ENCODE measurements at places on chromosomes 11 and 22. TPM values are rescaled to one million over a fixed set of nuclear protein-coding genes. Genes with fewer than 3 reads are reported as not detected.

EIF3F gene
- 180 TPM for total RNA-seq

PGA4 gene
- 8.9 TPM for total RNA-seq

- H3K36me3 ChIP-seq: no peaks in the 10 kb centered on the region
- H3K4me3 ChIP-seq: no peak overlapping the region
- H3K27ac ChIP-seq: no peak overlapping the region
- H3K4me1 ChIP-seq: no peaks in the 10 kb centered on the region
Measured at GRCh38 chr11:90700789-90701439, 478.1 kb upstream of the CHORDC1 start.

GRCh38 chr22:47213571-47214230 is 451.3 kb downstream of the TBC1D22A start:
- no peak overlapping the region for H3K27ac ChIP-seq
- H3K4me3 ChIP-seq: no peak overlapping the region
- no peaks in the 10 kb centered on the region for H3K4me1 ChIP-seq
- no peaks in the 10 kb centered on the region for H3K27me3 ChIP-seq

- H3K36me3 ChIP-seq: no peaks in the 10 kb centered on the region
- DNase-seq: no peak
- no peak overlapping the region for H3K27ac ChIP-seq
- H3K4me3 ChIP-seq: no peak overlapping the region
Measured at GRCh38 chr22:37229012-37229804, 14.9 kb downstream of the RAC2 start.

DNA sequence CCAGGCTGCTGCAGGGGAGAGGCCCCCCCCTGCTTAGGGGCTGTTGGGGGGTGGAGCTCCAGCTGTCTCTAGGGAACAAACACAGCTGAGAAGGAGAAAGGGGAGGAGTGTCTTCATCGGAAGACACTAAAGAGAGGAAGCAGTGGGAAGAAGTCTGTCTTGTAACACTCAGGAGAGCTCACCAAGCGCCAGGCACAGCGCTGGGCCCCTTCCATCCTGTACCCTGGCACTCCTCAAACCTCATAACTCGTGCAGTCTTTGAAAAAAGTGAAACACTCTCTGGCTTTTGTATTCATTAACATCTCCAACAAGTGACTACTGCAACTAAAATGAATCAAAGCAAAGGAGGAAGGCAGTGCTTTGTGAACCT is 67.4 kb upstream of the PRDM11 start:
- H3K36me3 ChIP-seq: no peaks in the 10 kb centered on the region
- H3K27me3 ChIP-seq: no peaks in the 10 kb centered on the region
- H3K27ac ChIP-seq: peak overlapping the region; percentile 73

- H3K27me3 ChIP-seq: no peaks in the 10 kb centered on the region
- DNase-seq: no peak
- no peak overlapping the region for H3K4me3 ChIP-seq
- H3K4me1 ChIP-seq: peaks cover 8% of the 10 kb centered on the region
Measured at GRCh38 chr11:67290801-67291200, 1.7 kb downstream of the ANKRD13D start.

DNA sequence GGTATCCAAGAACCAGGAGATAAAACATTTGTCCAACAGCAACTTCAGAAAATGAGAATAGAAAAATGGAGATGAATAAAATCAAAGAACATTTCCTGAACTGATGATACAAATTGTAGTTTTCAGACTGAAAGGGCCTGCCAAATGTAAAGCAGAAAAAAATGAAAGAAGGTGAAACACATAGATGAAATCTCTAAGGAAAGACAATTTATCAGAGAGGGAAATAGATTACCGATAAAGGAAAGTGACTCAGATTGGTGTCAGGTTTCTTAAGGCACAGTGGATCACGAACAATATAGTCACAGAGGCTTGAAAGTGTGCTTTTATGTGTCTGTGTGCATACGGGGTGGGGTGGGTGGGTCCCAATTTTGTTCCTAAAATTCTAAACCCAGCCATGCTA is 4.1 kb upstream of the STT3A start:
- H3K27ac ChIP-seq: no peak overlapping the region
- DNase-seq: no peak
- H3K27me3 ChIP-seq: no peaks in the 10 kb centered on the region
- H3K4me1 ChIP-seq: peaks cover 1% of the 10 kb centered on the region

DNA sequence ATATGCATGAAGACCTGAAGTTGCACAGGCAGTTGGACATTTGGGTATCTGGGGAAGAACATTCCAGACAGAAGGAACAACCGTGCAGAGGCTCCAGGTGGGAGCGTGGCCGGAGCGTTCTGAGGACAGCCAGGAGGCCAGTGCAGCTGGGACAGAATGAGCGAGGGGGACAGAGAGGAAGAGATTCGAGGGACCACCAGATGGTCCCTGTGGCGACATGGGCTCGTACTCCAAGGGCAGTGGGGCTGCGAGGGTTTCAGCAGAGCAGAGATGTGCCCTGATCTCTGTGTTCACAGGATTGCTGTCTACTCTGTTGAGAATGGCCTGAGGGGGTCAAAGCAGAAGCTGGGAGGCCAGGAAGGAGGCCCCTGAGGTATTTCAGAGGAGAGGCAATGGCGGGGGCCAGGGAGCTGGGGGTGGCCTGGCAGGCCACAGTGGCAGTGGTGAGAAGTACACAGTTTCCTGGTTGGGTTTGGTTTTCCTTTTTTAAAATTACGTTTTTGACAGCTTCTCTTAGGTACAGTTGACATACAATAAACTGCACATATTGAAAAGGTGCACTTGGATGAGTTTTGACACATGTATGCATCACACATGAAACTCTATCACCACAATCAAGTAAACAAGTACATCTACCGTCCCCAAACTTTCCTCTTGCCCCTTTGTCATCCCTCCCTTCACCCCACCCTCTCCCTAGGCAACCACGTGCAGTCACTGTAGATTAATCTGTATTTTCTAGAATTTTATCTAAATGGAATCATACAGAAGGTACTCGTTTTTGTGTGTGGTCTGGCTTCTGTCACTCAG is 24.8 kb upstream of the SOX10 start:
- H3K27me3 ChIP-seq: no peaks in the 10 kb centered on the region
- H3K27ac ChIP-seq: peak overlapping the region; percentile 20
- no peaks in the 10 kb centered on the region for H3K4me1 ChIP-seq

- no peak overlapping the region for H3K4me3 ChIP-seq
- H3K36me3 ChIP-seq: no peaks in the 10 kb centered on the region
- H3K4me1 ChIP-seq: no peaks in the 10 kb centered on the region
Measured at GRCh38 chr11:131454989-131455388, 84.6 kb downstream of the NTM start.

DNA sequence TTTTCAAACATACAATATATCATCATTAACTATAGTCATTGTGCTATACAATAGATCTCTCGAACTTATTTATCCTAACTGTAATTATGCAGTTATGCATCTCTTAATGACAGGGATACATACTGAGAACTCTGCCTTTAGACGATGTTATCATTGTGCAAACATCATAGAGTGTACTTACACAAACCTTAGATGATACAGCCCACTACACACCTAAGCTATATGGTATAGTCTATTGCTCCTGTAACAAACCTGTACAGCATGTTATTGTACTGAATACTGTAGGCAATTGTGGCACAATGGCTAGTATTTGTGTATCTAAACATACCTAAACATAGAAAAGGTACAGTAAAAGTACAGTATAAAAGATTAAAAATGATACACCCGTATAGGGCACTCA is 27.4 kb upstream of the NRGN start:
- H3K27me3 ChIP-seq: peaks cover 3% of the 10 kb centered on the region
- H3K4me1 ChIP-seq: no peaks in the 10 kb centered on the region
- no peak overlapping the region for H3K27ac ChIP-seq
- no peaks in the 10 kb centered on the region for H3K36me3 ChIP-seq
- no peak overlapping the region for H3K4me3 ChIP-seq

- H3K27ac ChIP-seq: no peak overlapping the region
- no peak overlapping the region for H3K4me3 ChIP-seq
- H3K36me3 ChIP-seq: no peaks in the 10 kb centered on the region
- H3K27me3 ChIP-seq: peaks cover 98% of the 10 kb centered on the region
Measured at GRCh38 chr11:43576803-43577521, 103.6 kb upstream of the HSD17B12 start.

GRCh38 chr11:14748090-14748489 is 104.5 kb downstream of the PDE3B start:
- DNase-seq: no peak
- no peak overlapping the region for H3K27ac ChIP-seq
- no peaks in the 10 kb centered on the region for H3K27me3 ChIP-seq
- H3K4me1 ChIP-seq: no peaks in the 10 kb centered on the region

DNA sequence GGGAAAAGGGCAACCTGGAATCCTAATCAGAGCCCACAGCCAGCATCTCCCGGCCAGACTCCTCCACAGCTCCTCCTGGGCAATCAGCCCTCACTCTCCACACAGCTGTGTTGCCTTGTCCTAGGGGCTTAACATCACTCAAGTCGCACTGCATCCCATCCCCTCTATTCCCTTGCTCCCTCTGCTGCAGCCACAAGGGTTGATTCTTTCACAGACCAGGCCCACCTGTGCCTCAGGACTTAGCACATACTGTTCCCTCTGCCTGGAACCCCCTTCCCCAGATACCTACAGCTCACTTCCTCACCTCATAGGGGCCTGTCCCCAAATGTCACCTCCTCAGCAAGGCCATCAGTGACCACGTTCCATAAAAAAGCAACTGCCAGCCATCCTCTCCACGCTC is 18.4 kb downstream of the SPATA19 start:
- H3K27me3 ChIP-seq: no peaks in the 10 kb centered on the region
- H3K4me1 ChIP-seq: no peaks in the 10 kb centered on the region
- H3K36me3 ChIP-seq: no peaks in the 10 kb centered on the region
- DNase-seq: no peak
- H3K27ac ChIP-seq: no peak overlapping the region
- H3K4me3 ChIP-seq: no peak overlapping the region

DNA sequence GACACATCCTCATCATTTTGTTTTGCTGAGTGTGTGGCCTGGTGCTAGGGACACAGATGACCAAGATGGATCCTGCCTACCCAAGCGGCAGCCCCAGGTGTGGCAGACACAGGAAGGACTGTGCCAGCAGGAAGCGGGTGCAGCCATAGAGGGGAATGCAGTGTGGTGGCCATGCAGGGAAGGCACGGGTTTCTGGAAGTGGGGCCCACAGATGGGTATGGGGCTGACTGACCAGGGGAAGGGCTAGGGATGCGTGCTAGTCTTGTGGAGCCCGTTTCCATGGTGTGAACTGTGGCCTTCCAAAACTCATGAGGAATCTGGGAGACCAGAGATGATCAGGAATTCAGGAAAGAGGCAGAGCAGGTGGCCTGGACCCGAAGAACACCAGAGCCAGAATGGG is 33.5 kb downstream of the YPEL1 start:
- no peak overlapping the region for H3K4me3 ChIP-seq
- H3K27ac ChIP-seq: no peak overlapping the region
- H3K36me3 ChIP-seq: no peaks in the 10 kb centered on the region
- no peak for DNase-seq
- H3K4me1 ChIP-seq: no peaks in the 10 kb centered on the region
- no peaks in the 10 kb centered on the region for H3K27me3 ChIP-seq

DNA sequence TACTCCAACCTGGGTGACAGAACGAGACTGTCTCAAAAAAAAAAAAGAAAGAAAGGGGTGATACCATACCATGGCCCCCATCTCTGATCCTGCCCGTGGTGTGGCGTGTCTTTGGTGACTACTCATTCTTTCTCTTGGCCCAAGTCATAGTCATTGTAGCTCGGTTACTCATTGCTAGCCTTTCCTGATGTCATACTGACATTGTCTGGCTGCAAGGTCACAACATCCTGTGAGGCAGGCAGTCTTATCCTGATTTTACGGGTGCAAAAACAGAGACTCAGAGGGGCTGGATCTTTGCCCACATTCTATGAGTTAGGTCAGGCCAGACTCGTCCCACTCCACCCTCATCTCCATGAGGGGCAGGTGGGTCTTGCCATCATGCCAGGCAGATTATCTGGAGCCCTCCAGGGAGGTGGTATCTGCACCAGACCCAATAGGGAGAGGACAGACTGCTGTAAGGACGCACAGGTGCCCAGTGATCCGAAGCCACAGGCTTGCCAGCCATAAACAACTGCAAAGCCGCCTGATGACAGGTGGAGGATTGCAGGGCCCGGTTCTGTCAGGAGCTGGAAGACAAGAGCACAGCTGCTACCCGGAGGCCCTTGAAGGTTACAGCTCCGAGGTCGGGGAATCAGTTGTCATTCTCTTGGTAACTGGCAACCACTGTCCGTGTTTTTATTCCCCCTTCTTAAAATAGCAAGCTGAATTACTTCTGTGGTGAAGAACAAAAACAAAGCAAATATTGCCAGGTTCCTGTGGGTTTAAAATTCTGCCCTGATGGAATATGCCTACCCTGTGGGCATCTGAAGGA is 13.8 kb downstream of the TOM1 start:
- peaks cover 8% of the 10 kb centered on the region for H3K4me1 ChIP-seq
- no peak for DNase-seq
- H3K36me3 ChIP-seq: no peaks in the 10 kb centered on the region
- no peaks in the 10 kb centered on the region for H3K27me3 ChIP-seq

GRCh38 chr11:121478895-121479697 is 26.3 kb upstream of the SORL1-AS1 start:
- H3K4me3 ChIP-seq: no peak overlapping the region
- no peaks in the 10 kb centered on the region for H3K27me3 ChIP-seq
- no peak overlapping the region for H3K27ac ChIP-seq
- DNase-seq: no peak
- no peaks in the 10 kb centered on the region for H3K36me3 ChIP-seq

DNA sequence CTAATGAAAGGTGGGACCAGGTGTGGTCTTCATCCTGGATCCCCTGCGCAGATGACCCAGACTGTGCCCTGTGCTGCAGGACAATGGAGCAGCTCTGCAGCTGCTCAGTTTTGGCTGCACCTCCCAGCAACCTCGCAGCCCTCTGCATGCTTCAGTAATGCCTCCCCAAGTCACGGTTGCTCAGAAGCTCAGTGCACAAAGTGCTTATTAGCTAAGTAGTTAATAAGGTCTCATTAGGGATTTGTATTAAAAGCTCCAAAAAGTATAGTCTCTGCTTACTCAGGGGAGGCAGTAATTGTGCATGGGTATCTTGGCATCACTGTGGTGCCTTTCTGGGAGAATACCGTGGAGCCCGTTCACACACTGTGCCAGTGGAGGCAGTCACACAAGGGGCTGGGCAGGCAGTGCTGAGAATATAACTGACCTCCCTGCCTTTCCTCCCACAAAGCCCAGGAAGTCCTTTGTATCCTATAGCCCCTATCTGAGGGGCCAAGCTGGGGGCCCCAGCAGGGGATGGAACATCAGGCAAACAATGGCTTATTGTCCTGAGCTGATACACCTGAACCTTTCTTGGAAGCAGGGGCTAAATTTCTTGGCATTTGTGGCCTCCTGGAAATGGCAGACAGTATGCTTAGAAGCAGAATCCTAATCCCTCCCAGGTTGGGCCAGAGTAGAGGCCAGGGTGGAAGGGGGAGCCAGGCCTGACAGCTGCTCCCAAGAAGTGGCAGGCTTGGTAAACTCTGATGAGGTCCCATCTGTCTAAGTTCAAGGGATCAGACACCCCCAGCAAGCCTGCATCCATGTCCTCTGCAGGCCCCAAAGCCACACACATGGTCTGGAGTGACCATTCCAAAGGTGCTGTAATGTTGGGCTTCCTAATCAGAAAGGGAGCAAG is 125.5 kb upstream of the PARVA start:
- no peaks in the 10 kb centered on the region for H3K27me3 ChIP-seq
- DNase-seq: no peak
- no peak overlapping the region for H3K4me3 ChIP-seq
- peaks cover 12% of the 10 kb centered on the region for H3K4me1 ChIP-seq
- H3K36me3 ChIP-seq: no peaks in the 10 kb centered on the region

All from breast epithelium (tissue), 4 donors.